Activated CD4-positive, CD25-positive, alpha-beta regulatory T cell (primary cell): ENCODE measurements at places on chromosomes 6 and 20.

GRCh38 chr20:37316775-37317170 is 27.3 kb downstream of the MANBAL start:
- no peak for DNase-seq

DNA sequence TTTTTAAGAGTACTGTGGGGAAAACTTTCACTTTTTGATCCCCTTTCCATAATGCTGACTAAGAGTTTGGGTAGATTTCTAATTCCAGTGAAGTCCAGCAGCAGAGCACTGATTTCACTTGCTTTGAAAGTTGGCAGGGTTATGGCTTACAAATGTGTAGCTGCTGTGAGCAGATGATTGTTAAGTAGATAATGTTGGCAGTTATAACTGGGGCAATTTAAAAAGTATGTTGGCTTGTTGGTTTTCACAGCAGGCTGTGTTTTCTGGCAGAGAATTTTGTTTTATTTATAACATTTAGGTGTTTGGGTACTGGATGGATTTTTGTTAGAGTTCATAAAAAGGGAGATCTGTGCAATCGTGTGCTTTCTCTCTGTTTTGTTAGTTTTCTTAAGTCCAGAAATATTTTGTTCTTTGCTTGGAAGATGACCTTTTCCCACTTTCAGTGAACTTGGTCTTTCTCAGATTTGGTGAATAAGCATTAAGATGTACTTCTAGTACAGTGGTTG is 31.4 kb downstream of the AFDN start:
- DNase-seq: no peak

GRCh38 chr6:21856456-21856825 is 262.9 kb downstream of the SOX4 start:
- no peak for DNase-seq

- DNase-seq: no peak
Observed at GRCh38 chr20:63027922-63028389, 21.2 kb upstream of the BHLHE23 start.

DNA sequence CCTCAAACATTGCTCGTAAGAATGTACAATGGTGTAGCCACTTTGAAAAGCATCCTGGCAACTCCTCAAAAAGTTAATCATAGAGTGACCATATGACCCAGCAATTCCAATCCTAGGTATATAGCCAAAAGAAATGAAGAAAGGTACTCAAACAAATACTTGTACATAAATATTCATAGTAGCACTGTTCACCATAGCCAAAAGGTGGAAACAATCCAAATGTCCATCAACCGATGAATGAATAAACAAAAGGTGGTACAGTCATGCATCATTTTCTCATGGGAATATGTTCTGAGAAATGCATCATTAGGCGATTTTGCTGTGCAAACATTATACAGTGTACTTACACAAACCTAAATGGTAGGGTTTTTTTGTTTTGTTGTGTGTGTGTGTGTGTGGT is 74.4 kb upstream of the TBC1D7 start:
- no peak for DNase-seq

- no peak for DNase-seq
Observed at GRCh38 chr6:46903175-46903574, 18.6 kb downstream of the ADGRF5 start.

- DNase-seq: no peak
Observed at GRCh38 chr20:40283689-40284088, 405.3 kb downstream of the MAFB start.

- DNase-seq: no peak
Observed at GRCh38 chr6:31900917-31901414, 920 bp downstream of the ZBTB12 start.

GRCh38 chr20:32501709-32502108 is 83.4 kb downstream of the NOL4L start:
- DNase-seq: no peak

- no peak for DNase-seq
Observed at GRCh38 chr6:14380901-14381828, 263.6 kb downstream of the CD83 start.

GRCh38 chr20:14012671-14013070 is 17.4 kb downstream of the MACROD2 start:
- DNase-seq: no peak

GRCh38 chr6:80566361-80566760 is 459.9 kb downstream of the BCKDHB start:
- DNase-seq: no peak

- DNase-seq: no peak
Observed at GRCh38 chr20:35876033-35876320, 78.3 kb downstream of the SCAND1 start.

- no peak for DNase-seq
Observed at GRCh38 chr6:12992770-12993169, 276.2 kb downstream of the PHACTR1 start.

DNA sequence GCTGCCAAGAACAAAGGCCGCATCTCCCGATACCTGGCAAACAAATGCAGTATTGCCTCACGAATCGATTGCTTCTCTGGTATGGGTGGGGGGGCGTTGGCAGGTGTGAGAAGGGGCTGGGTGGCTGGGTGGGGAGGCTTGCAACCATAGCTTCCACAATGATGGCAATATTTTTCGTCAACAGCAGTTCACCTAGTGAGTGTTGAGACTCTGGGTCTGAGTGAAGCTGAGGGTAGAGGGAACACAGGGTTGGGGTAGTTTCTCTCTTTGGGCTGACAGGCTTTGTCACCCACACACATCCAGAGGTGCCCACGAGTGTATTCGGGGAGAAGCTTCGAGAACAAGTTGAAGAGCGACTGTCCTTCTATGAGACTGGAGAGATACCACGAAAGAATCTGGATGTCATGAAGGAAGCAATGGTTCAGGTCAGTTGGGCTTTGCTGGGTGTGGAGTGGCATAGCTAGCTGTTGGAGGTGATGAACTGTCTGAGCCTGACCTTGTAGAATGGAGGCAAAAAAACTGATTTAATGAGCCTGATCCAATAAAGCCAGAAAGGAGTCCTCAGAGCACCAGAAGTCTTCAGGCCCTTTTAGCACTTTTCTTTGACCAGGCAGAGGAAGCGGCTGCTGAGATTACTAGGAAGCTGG is 4.2 kb downstream of the NOP56 start:
- no peak for DNase-seq

DNA sequence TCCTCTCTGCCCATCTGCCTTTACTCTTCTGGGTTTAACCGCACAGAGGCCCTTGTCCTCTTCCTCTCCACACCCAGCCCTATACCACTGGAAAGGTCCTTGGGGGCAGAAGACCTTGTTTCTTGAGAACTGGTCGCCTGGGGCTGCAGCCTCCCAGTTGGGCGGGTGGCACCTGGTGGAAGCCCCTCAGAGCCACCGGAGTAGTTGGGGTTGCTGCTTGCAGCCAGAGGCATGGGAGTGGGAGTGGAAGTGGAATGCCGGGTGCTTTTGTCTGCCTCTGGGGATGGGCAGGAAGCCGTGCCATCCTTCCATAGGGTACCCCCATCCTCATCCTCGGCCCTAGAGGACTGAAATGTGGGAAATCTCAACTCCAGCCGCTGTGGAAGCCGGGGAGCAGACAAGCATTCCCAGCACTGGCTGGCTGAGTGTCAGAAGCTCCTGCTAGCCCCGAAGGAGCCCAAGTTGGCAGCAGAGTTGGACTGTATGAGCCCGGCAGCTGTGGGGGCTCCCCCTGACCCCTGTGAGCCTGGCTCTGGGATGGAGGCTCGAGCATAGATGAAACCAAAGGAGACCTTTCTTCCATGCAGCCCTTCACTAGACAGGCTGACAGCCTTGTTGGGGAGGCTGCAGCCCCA is 1.2 kb downstream of the VSTM2L start:
- DNase-seq: no peak

- no peak for DNase-seq
Observed at GRCh38 chr20:44799691-44800090, 10.7 kb downstream of the RIMS4 start.

DNA sequence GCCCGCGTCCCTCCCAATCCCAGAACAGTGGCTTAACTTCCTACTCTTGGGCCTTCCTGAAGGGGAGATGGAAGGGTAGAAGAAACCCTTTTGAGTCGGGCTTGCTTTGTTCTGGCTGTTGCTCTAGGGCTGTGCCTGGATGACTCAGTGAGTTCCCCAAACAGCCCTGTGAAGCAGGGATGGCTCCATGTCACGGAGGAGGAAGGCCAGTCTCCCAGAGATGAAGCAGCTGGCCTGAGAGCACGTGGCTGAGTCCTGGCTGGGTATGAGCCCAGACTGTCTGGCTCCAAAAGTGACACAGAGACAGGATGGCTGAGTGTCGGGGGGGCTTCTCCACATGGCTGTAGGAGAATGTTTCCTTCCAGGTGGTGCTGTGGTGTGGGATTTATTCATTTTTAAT is 4.6 kb downstream of the SYTL3 start:
- DNase-seq: no peak
